ENCODE measurements at places on chromosomes 11 and 22. TPM values are rescaled to one million over a fixed set of nuclear protein-coding genes. Genes with fewer than 3 reads are reported as not detected.

GRCh38 chr22:37551981-37552380 lies 8.3 kb upstream of the CDC42EP1 start:
- DNase-seq = no peak

Gene LDHAL6A
- polyA plus RNA-seq = not detected

- no peak for DNase-seq
Measured at GRCh38 chr22:31715147-31715778, 34.7 kb downstream of the PRR14L start.

- DNase-seq = no peak
Measured at GRCh38 chr11:126511475-126512115, 156.1 kb downstream of the ST3GAL4 start.

GRCh38 chr11:131408025-131408640 lies 37.7 kb downstream of the NTM start:
- DNase-seq = peak; percentile 0

DNA sequence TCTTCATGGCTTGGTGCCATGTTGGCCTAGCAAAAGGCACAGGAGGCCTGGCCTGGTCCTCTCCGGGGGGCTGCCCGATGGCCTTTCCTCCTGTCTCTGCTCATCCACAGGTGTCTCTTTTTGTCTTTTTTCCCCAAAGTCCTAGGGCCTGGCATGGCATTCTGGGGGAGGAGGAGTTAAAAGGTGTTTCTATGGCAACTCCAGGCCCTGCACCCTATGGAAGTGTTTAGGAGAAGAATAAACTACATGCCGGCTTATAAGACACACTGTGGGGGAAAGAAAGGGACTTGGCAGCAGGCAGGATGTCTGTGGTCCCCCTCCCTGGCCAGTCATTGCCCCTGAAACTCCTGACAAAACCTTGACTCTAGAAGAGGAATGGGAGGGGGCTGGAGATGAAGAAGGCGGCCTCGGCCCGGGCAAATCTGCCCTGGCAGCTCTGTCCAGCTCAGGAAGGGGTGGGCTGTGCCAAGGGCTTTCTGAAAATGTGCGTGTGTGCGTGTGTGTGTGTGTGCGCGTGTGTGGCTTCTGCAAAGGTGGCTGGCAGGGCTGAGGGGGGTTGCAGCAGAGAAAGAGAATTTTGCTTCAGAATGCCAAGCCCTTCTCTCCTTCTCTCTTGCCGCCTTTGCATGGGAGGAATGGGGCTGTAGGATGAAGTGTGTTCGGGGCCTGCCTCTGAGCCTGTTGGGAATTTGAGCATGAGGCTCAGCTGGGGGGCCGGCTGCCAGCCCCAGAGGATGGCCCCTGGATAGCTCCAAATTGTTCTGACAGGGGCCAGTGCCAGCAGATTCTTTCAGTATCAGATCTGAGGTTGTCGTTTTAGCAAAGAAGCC lies 3.2 kb downstream of the TIMP3 start:
- no peak for DNase-seq

GRCh38 chr11:69152733-69153421 lies 2.9 kb upstream of the SMIM38 start:
- DNase-seq = no peak

- no peak for DNase-seq
Measured at GRCh38 chr11:34345991-34346480, 11.8 kb downstream of the ABTB2 start.

Gene MIOX
- 0.16 TPM for polyA plus RNA-seq

GRCh38 chr11:120290956-120291355 lies 34.1 kb upstream of the TLCD5 start:
- no peak for DNase-seq

DNA sequence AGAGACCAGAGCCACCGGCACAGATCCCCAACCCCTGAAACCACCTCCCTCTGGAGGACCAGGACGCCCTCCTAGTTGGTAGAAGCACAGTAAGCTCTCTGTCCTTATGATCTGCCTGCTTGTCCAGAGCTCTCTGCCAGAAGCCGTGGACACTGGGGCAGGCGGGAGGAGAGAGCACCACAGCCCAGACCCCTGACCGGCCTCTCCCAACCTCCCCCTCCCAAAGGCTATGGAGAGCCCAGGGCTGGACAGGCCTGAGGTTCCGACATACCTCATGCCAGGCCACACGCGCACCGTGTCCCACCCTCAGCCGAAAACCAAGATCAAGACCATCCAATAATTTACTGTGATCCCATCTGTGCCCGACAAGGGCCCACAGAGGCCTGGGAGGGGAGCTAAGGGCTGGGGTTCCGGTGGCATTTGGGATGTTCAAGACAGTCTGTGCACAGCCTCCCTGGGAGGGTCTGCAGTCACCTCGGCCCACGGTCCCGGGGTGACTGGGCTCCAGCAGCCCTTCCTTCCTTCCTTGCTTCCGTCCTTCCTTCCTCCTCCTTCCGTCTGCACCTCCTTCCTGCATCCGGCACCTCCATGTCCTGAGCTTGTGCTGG lies 3.4 kb downstream of the HRAS start:
- DNase-seq = no peak

Gene KDELR3
- polyA plus RNA-seq = 150 TPM

GRCh38 chr22:46042786-46043185 lies 65.8 kb upstream of the WNT7B start:
- DNase-seq = no peak

- no peak for DNase-seq
Measured at GRCh38 chr11:125342281-125342930, 153.7 kb downstream of the FEZ1 start.

DNA sequence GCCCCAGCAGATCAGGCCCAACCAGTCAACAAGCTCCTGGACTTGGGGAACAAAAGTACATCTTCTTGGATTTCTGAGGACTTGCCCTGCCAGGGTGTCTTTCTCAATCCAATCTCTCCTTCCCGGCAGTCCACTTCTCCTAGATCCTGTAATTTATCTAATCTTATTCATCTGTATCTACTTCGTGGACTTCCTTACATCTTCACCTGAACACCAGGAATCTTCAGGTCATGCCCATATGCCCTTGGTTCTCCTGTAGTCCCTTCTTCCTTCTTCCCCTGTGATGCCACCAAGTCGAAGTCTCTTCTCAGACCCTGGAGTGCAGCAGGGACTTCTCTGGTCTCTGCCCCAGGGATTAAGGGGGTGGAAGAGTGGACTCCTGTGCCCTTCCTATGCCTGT lies 100.3 kb downstream of the ZNF280B start:
- DNase-seq = no peak

DNA sequence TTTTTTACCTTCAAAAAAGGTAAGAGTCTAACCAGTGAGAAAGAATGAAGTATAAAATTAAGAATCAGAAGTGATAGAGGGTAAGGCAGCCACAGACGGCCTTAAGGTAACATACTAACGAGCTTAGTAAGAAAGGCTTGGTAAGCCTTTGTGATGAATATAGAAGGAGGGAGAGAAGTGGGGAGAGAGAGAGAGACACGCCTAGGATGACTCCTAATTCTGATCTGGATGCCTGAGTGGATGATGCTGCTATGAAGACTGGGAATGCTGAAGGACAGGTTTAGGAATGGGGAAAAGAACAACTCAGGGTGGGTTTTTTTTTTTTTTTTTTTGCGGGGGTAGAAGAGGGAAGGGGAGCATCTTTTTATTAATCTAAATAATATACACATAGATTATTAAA lies 4.8 kb downstream of the FBXO3 start:
- DNase-seq = no peak
